ENCODE measurements at places on chromosomes 16 and 17. TPM values are rescaled to one million over a fixed set of nuclear protein-coding genes. Genes with fewer than 3 reads are reported as not detected.

Gene PPP1R27
- total RNA-seq, result not detected

Gene DNASE1L2
- total RNA-seq, result 4.4 TPM

Gene MPO
- total RNA-seq, result not detected

GRCh38 chr16:86573646-86574508 lies 4.5 kb upstream of the FOXL1 start:
- H3K27ac ChIP-seq, result peak overlapping the region; percentile 97
- H3K4me3 ChIP-seq, result peak overlapping the region; percentile 7
- no peak for DNase-seq
- H3K36me3 ChIP-seq, result no peaks in the 10 kb centered on the region
- no peaks in the 10 kb centered on the region for H3K27me3 ChIP-seq
- peaks cover 44% of the 10 kb centered on the region for H3K4me1 ChIP-seq

- no peaks in the 10 kb centered on the region for H3K4me1 ChIP-seq
- no peaks in the 10 kb centered on the region for H3K36me3 ChIP-seq
- H3K27me3 ChIP-seq, result peaks cover 11% of the 10 kb centered on the region
These were observed 42.5 kb downstream of the CACNG3 start for GRCh38 chr16:24298548-24299167.

DNA sequence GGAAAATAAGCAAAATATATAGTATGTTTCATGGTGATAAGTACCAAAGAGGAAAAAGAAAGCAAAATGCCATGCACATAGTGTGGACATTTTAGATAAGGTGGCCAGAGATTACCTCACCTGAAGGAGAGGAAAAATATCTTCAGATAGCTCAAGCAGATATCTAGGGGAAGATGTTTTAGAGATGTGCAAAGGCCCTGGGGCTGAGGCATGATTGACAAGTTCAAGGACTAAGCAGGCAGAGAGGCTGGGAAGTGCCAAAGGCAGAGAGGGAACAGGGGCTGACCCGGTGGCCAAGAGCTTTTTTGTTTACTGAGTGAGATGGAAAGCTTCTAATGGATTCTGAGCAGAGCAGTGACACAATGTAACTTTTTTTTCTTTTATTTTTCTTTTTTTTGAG lies 4.4 kb upstream of the MT4 start:
- no peak overlapping the region for H3K27ac ChIP-seq
- no peak for DNase-seq
- H3K4me3 ChIP-seq, result no peak overlapping the region
- no peaks in the 10 kb centered on the region for H3K36me3 ChIP-seq

- H3K4me1 ChIP-seq, result peaks cover 13% of the 10 kb centered on the region
- no peak for DNase-seq
- peak within 1 kb of the TSS; percentile 39 for H3K27ac ChIP-seq
- H3K27me3 ChIP-seq, result no peaks in the 10 kb centered on the region
- H3K4me3 ChIP-seq, result peak within 1 kb of the TSS; percentile 22
- H3K36me3 ChIP-seq, result no peaks in the 10 kb centered on the region
These were observed at the start of gene MT1M for GRCh38 chr16:56632156-56632847. Gene MT1M, plus strand, starts transcription at chr16:56632659. Its CDS starts 73 bp downstream, at chr16:56632732.

GRCh38 chr17:45230787-45231480 lies 9.2 kb downstream of the FMNL1 start:
- H3K36me3 ChIP-seq, result no peaks in the 10 kb centered on the region
- peaks cover 48% of the 10 kb centered on the region for H3K4me1 ChIP-seq
- H3K27me3 ChIP-seq, result no peaks in the 10 kb centered on the region
- H3K27ac ChIP-seq, result peak overlapping the region; percentile 13
- DNase-seq, result no peak
- H3K4me3 ChIP-seq, result no peak overlapping the region

Gene DRG2
- 42.0 TPM for total RNA-seq

DNA sequence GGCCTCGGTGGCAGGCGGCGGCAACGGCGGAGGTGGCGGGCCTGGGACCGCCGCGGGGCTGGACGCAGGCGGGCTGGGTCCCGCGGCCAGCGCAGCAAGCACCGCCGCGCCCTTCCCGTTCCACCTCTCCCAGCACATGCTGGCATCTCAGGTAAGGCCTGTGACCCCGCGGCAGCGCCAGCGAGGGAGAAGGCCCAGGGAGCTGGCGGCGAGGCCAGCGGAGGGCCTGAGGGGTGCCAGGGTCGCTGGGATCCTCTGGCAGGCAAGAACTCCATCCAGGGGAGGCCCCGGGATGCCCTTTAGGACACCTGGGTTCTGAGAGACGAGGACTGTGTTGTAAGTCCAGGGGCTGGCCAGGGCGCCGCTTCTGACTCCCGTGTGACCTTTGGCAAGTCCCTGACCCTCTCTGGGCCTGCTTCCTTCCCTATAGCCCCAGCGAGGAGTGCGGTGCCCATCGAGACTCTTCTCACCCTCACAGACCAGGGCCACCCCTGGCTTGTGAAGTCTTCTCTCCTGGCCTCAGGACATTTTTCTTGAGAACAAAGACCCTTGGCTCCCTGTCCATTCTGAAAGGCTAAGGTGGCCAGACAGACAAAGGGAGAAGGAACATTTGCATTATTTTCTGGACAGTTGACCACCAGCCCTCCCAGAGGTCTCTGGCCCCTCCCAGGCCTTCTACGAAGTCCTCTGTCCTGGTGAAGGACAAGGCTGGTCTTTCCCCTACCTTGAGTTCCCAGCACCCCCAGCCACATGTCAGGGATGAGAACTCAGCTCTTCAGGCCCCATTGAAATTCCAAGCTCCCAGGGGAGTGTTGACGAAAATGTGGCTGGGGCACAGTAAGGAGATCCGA lies 6.3 kb downstream of the TBX2 start:
- no peaks in the 10 kb centered on the region for H3K36me3 ChIP-seq
- H3K27ac ChIP-seq, result peak overlapping the region; percentile 39
- H3K4me3 ChIP-seq, result no peak overlapping the region
- no peaks in the 10 kb centered on the region for H3K27me3 ChIP-seq

GRCh38 chr17:32558326-32558955 lies 71.6 kb downstream of the CDK5R1 start:
- no peak for DNase-seq
- no peak overlapping the region for H3K27ac ChIP-seq
- no peak overlapping the region for H3K4me3 ChIP-seq
- no peaks in the 10 kb centered on the region for H3K4me1 ChIP-seq
- H3K36me3 ChIP-seq, result no peaks in the 10 kb centered on the region
- H3K27me3 ChIP-seq, result no peaks in the 10 kb centered on the region

DNA sequence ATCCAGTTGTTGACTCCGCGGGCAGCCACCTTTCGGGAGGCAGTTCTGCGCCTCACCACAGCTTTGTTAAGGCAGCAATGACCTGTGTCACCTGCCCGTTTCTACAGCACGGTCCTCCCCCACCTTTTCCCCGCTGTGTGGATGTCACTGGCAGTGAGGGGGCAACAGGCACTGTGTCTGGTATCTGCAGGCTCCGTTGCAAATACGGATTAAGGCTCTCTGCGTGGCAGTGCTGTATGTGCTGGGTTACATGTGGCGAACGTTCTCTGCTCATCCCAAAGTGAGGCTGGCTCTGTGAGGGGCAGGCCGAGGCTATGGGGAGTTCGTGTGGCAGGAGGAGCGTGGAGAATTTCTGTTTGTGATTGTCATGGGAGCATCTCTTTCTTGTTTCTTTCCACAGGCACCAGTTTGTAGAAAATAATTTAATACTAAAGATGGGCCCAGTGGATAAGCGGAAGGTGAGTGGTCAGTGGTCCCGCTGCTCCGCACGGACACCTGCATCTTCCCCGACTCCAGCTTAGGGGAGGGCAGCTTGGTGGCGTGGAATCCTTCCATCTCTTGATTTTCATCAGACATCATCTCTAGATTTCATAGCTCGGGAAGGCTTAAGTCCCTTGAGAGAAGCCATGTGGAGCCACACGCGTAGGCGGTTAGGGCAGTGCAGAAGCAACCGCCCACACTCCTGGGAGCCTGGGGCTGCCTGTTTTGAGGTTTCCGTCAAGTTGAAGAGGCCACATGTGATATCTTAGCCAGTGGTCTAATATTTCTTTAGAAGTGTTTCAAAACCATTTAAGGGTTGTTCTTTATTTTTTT lies 57.8 kb downstream of the PDPK1 start:
- no peaks in the 10 kb centered on the region for H3K27me3 ChIP-seq
- H3K4me1 ChIP-seq, result no peaks in the 10 kb centered on the region
- no peak overlapping the region for H3K27ac ChIP-seq
- no peak overlapping the region for H3K4me3 ChIP-seq
- H3K36me3 ChIP-seq, result no peaks in the 10 kb centered on the region

DNA sequence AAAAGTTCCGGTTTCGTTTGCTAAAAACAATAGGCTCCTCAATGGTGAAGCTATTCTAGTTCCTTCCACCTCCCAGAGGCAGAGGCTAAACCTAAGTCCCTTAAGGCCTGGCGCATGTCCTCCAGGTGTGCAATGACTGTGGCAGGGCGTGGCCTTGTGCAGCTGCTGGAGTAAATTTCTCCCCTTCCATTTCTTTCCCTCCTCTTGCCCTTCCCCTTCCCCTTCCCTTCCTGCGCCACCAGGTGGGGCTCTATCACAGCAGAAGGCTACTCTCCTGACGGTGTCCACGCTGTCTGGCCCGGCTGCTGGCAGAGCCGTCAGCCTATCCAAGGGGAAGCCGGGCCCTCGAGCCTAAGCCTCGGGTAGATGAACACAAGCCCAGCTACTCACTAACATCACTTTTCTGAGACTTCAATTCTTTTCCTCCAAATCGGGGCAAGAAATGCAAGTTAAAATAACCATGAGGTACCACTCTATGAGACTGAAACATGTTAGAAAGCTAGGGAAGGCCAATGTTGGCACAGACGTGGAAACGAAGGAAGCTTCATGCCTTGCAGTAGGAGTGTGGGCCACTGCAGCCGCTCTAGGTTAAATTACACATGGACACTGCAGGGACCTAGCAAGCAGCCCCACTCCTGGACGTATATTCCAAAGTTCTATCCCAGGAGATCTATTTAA lies 34.4 kb downstream of the C16orf78 start:
- H3K27ac ChIP-seq, result no peak overlapping the region
- H3K27me3 ChIP-seq, result no peaks in the 10 kb centered on the region
- no peaks in the 10 kb centered on the region for H3K4me1 ChIP-seq
- H3K36me3 ChIP-seq, result no peaks in the 10 kb centered on the region

DNA sequence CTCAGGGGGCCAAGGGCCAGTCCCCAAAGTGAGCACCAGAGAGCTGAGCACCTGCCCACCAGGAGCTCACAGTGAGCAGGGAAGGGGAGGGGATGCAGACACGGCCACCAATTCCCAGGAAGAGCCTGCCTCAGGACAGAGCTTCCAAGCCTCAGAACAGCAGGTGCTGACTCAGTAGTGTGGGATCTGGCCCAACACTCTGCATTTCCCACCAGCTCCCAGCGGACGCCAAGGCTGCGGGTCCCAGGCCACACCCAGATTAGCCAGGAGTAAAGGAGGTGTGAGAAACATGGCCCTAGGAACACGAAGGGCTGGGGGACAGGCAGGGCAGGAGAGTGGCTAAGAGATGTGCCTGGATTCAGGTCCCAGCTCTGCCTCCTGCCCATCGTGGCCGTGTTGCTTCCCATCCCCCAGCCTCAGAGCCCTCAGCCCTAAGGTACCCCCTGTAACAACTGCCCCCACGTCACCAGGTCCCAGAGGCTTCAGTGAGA lies 28.4 kb upstream of the EIF1 start:
- no peaks in the 10 kb centered on the region for H3K36me3 ChIP-seq
- H3K4me3 ChIP-seq, result no peak overlapping the region
- no peak for DNase-seq
- H3K27me3 ChIP-seq, result no peaks in the 10 kb centered on the region
- H3K27ac ChIP-seq, result no peak overlapping the region

GRCh38 chr16:57042157-57043111 lies 49.9 kb upstream of the CPNE2 start:
- no peak for DNase-seq
- no peak overlapping the region for H3K4me3 ChIP-seq
- no peaks in the 10 kb centered on the region for H3K27me3 ChIP-seq

DNA sequence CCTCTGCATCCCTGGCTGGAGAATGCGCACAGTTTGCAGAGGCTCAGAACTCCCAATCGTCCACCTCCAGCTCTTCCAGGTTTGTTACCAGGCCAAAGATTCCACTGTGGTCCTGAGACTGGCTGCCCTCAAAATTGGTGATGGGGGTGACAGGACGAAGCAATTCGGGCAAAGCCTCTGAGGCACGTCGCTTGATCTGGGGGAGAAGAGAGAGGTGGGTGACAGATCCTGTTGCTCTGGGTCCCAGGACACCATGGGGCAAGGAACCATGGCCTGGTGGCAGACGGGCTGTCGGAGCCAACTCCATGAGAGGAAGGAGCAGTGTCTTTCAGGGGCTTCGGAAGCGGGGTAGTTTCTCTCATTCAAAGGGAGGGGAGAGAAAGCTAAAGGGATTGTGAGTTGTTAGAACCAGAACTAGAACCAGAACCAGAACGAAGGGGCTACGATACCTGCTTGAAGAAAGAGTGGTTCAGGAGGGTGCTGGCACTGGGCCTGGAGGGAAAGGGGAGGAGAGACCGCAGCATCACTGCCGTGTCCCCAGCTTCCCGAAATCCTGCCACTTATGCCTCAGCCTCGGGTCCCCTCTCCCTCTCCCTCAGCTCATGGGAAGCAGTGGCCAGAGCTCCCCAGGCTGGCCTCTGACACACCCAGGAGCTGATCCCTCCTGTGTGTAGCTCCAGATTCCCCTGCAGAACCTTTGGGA lies 3.8 kb upstream of the LIMD2 start:
- H3K4me3 ChIP-seq, result no peak overlapping the region
- no peaks in the 10 kb centered on the region for H3K27me3 ChIP-seq

DNA sequence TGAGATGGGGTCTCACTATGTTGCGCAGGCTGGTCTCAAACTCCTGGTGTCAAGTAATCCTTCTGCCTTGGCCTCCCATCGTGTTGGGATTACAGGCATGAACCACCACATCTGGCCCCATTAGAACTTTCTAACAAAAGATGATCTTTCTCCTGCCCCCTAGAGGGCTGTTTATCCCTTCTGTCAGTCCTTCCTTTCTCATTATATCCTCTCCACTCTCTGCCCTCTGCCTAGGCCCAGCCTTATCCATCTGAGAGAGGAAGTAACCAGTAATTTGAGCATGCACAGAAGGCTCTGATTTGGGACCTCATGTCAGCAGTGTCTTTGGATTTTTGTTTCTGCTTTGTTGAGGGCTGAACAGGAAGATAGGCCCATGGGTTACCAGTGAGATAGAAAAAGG lies 4.4 kb upstream of the DHX40 start:
- no peaks in the 10 kb centered on the region for H3K27me3 ChIP-seq
- no peak for DNase-seq
- H3K27ac ChIP-seq, result no peak overlapping the region
- no peak overlapping the region for H3K4me3 ChIP-seq
- no peaks in the 10 kb centered on the region for H3K4me1 ChIP-seq

DNA sequence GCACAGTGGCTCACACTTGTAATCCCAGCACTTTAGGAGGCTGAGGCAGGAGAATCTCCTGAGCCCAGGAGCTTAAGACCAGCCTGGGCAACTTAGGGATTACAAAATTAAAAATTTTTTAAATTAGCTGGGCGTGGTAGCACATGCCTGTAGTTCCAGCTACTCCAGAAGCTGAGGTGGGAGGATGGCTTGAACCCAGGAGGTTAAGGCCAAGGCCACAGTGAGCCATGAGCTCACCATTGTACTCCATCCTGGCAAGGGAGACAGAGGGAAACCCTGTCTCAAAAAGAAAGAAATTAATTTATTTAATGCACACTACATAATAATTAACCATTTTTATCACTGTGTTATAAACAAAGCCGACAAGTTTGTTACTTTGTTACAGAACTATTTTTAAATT lies 131.1 kb upstream of the TMEM97 start:
- no peak for DNase-seq
- no peaks in the 10 kb centered on the region for H3K36me3 ChIP-seq
- no peaks in the 10 kb centered on the region for H3K4me1 ChIP-seq
- H3K27ac ChIP-seq, result no peak overlapping the region

GRCh38 chr16:88960516-88960915 lies 16.5 kb downstream of the CBFA2T3 start:
- H3K27ac ChIP-seq, result no peak overlapping the region
- H3K4me1 ChIP-seq, result no peaks in the 10 kb centered on the region
- H3K27me3 ChIP-seq, result no peaks in the 10 kb centered on the region
- no peaks in the 10 kb centered on the region for H3K36me3 ChIP-seq
- no peak for DNase-seq

- peaks cover 20% of the 10 kb centered on the region for H3K4me1 ChIP-seq
- H3K27ac ChIP-seq, result no peak overlapping the region
- no peak for DNase-seq
These were observed 24.6 kb downstream of the COG7 start for GRCh38 chr16:23428351-23428750.
